ENCODE measurements at places on chromosomes 2 and 18.

DNA sequence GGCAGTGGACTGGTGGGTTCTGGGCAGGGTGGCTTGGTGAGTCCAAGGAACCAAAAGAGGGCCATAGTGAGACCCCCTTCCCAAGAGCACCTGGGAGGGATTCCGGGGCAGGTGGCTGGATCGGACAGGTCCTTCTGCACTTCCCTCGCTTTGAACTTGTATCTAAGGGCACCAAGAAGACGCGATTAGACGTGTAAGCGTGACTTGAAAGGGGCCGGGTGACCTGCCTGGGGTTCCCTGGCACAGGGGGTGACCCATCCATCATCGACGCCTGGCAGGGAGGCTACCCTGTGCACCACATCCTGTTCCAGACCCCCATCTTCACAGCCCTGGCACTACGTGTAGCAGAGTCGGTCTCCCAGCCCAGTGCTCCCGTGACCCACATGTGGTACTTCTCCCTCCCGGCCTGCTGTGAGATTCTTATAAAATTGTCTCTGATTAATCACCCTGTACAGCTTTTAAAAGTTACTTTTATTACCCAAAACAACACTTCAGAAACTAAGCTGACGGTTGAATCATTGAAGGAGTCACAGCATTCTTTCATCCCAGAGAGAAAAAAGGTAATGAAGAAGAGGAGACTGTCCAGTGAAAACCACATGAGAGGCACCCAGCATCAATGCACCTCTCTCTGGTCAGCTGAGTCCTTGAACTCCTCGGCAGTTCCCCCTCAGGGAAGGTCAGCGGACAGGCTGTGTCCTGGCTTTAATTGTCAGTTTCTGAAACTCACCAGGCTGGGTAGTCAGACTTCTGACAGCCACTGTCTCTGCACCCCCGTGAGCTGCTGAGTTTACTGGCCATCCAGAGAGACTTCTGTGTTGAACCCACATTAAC is 13.0 kb downstream of the SH3BP4 start:
- DNase-seq = no peak

GRCh38 chr2:3871002-3871401 is 167.6 kb downstream of the DCDC2C start:
- DNase-seq = no peak

GRCh38 chr2:162768656-162769055 is 69.9 kb downstream of the KCNH7 start:
- no peak for DNase-seq

DNA sequence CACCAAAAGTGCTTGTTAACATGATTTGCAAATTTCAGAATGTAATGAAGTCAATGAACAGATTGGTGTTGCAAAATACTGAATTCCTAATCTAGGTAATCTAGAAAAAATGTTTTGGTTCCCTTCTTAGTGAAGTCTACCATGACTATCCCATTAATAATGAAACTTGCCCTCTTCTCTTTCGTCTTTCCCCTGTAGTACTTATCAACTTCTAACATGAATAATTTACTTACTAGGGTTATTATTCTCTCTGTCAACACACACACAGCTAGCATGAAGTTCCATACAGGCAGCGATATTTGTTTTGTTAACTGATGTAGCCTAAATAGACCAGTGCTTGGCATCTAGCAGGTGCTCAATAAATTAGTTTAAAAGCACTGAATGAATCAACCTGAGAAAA is 160.2 kb downstream of the NCK2 start:
- DNase-seq = no peak

GRCh38 chr2:28613633-28614501 is 118.0 kb downstream of the PLB1 start:
- DNase-seq = no peak

DNA sequence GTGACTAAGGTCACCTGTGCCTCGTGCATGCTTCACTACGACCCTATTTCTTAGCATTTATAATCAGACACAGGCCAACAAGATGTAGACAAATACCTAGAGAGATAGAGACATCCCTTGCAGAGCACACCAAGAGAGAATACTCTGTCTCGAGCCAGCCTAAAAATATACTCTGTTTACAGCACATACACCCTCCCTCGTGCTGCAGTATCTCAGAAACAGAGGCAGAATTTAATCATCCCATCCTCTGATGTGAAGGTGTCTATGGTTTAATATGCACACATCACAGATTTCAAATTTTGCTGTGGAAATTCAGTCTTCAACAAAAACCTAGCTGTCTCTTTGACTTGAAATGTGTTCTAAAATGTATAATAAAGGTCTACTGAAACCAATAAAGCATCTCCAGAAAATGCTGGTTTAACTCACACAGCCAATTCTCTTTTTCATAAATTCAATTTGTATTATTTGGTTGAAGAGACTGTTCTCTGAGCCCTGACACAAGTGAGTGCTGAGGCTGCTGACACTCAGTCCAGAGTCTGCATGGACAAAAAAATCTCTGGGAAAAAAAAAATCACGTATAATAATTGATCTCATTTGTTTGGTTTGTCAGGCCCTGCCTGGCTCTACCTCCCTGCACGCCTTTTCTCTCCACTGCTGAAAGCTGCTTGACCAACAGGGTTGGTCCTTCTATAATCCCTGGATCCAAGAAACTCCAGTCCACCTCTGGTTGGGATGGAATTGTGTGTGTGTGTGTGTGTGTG is 142.0 kb upstream of the FSHR start:
- no peak for DNase-seq

DNA sequence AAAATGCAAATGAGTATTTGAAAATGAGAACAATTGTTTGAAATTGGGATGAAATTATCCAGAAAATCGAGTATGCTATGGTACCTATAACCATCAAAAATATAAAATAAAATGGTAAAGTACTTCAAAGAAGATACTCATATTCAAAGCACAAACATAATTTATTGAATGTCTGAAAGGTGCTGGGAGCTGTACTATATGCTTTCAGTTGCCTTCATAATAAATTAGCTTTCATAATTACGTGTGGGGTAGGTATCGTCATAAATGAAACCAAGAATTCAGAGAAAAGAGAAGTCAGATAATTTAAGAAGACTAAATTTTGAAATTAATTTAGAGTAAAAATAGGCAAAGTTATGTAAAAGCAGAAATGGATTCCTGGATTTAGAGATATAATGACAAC is 721.9 kb upstream of the ACVR2A start:
- no peak for DNase-seq

- DNase-seq = no peak
Observed at GRCh38 chr2:41460661-41461060, 587.2 kb upstream of the PKDCC start.

GRCh38 chr2:237456200-237456843 is 30.7 kb upstream of the MLPH start:
- no peak for DNase-seq

DNA sequence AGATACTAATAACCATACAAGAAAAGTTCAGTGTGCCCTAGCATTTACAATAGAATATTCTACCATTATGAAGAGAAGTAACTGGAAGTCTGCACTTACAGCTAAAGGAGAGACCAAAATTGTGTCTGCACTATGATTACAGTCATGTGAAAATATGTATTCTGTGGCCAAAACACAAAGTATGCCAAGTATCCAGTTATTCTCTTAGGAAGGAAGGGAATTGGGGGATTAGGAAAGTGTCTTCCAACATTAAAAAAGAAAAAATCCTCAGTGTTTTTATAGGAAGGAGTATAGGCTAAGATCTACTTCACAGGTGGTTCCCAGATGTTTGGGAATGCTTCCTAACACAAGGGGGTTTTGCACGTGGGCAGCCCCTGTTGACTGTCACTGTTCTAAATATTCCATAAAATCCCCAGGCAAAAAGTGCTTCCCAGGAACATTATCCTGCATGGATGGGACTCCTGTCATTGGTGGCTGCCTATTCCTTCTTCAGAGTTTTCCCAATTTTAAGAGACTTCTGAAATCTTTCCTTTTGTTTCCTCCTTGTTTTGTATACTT is 180.2 kb upstream of the KLHL29 start:
- DNase-seq = no peak

DNA sequence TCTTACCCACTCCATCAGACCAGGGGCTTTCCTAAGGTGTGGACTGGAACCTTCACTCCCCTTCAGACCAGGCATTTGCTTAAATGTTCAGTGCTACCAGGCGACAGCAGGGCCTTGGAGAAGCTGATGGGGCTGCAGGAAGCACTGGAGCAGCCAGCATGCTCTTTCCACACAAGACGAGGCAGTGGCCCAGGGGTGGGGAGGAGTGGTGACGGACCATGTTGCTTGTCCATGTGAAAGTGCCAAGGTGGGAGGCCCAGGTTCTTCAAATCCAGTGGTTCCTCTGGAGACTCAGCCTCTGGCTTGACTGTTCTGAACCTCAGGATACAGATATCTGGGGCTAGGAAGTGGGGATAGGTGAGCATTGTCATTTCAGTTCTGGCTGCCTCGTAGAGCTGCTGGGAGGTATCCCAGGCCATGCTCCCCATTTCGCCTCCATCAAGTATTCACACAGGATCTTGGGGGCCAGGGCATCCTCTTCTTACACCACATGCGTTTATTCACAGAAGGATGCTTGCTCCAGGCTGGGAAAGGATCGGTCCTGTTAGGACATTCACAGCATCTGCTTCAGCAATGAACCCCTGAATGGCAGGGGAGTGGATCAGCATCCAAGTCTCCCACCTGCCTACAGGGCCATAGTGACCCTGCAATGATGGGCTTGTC is 62.2 kb downstream of the SFXN5 start:
- DNase-seq = no peak

GRCh38 chr2:45675263-45675812 is 23.9 kb downstream of the PRKCE start:
- no peak for DNase-seq

- DNase-seq = no peak
Observed at GRCh38 chr2:27552941-27553340, 29.9 kb upstream of the ZNF512 start.

DNA sequence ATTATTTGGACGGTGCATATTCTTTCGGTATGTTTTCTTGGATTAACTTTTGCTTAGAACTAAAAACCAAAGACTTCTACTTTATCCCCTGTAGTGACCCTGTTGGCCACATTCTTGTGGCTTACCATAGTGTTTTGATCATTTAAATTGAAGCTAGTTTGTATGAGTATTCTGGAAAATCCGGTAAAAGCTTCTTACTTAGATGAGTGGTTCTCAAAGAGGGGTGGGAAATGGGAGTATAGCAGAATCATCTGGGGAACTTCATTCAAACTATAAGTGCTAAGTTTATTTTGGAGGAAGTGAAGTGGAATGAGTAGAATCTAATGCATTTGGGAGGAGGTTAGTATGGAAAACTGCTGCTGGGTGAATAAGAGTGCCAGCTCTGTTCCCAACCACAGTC is 3.8 kb downstream of the PPP1CB start:
- DNase-seq = no peak

GRCh38 chr2:46811379-46812310 is 104.0 kb downstream of the MCFD2 start:
- no peak for DNase-seq

GRCh38 chr2:239564587-239564986 is 163.8 kb upstream of the HDAC4 start:
- no peak for DNase-seq

DNA sequence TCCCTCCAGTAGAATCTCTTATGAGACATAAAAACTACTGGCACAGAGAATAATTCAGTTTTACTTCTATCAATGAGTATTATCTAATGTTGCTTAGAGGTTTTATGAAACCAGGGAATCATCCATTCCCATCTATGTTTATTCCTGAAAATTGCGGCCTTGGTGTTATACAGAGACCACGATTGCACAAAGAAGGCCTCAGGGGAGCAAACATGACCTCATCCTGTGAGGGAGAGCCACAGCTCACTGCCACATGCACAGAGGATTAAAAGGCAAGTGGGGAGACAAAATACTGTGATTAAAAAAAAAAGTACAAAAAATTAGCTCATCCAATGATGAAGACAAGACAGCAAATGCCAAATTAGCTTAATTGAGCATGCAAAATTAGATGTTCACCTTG is 111.8 kb upstream of the SLC35G4 start:
- no peak for DNase-seq

DNA sequence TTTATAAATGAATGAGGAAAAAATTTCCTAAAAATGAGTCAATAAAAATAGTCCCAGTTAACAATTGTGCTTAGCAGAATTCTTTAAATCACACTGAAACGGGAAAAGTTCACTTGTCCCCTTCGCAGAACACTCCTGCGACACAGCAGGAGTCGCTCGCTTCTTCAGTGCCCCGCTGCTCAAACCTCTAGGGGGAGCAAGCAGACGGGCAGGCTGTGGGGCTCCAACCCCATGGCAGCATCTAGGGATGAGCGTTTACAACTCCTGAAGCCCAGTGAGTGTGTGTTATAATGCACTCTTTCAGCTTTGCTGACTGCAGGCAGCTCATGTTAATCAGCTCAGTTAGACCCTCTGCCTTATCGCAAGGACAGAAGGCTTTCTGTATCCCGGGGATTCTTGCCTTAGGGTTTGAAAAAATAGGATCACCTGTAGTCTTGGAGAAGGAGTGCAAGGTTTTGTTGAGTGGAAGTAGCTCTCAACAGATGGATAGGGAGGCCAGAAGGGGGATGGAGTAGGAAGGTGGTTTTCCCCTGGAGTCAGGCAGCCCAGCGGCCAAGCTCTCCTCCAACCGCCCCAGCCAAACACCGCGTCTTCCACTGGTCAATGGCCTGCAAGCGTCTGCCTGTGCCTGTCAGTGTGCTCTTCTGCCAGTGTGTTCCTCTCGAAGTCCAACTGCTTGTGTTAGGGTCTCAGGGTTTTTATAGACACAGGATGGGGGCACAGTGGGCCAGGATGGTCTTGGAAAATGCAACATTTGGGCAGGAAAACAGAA is 1977.7 kb upstream of the LRRTM1 start:
- no peak for DNase-seq

DNA sequence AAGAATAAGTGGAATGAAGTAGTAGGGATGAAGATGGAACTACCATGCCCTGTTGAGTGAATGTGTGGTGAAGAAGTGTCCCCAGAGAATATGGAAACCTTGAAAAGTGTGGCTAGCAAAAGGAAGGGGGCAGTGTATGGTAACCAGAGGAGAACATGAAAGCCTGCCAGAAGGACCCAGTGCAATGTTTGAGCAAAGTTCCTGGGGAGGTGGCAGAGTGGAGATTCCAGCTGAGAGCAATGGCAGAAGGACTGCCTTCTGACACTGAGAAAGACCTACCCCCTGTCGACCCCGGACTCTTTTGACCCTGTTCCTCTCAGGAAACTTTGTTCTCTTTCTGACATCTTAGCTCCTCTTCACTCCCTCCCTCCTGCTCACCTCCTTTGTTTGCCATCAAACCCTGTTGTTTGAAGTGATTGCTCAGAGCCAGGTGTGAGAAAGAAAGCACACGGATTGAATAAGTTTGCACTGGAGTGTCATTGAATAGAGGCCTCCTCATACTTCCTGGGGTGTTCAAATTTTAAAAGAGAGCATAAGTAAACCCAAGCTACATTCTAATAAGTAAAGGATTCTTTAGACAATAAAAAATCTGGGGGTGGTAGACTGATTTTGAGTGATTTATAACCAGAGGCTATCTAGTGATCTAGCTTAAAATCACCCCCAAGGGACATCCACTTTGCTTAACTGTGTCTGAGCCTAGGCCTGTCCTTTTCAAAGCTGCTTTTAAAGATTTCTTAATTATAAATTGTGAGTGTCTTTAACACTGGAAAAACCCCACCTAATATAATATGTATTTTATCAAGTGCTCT is 57.1 kb downstream of the TRIB2 start:
- no peak for DNase-seq

GRCh38 chr2:12363138-12363537 is 353.6 kb upstream of the TRIB2 start:
- DNase-seq = no peak

All from stimulated activated CD8-positive, alpha-beta memory T cell treated with anti-CD3 and anti-CD28 coated beads, Interleukin-15, amount 100 ng/mL, for 24 hours (primary cell).